GM04503 (cell line): ENCODE measurements at places on chromosomes 2 and 18.

DNA sequence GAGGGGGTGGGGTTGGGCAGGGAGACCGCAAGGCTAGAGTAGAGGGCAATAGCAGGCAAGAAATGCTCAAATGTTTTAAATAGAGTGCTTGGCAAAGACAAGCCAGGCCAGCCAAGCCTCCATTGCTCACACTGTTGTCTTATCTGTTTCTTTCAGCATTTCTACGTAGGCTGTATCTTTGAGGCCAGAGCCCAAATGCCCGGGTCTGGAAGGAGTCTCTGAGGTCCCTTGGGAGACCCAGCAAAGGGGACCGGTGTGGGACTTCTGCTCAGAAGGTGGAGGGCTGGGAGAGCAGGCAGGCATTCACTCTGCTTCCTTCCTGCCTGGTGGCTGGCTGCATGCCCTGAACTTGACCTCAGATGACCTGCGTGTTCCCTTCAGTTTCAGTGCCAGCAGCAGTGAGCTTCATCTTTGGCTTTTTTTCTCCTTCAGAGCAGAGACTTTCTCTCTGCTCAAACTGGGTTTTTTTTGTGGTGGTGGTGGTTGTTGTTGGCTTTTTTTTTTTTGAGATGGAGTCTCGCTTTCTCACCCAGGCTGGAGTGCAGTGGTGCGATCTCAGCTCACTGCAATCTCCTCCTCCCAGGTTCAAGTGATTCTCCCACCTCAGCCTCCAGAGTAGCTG lies 13.7 kb upstream of the TET3 start:
- no peak for DNase-seq

GRCh38 chr2:134146161-134146560 lies 107.7 kb upstream of the MGAT5 start:
- DNase-seq, result no peak

DNA sequence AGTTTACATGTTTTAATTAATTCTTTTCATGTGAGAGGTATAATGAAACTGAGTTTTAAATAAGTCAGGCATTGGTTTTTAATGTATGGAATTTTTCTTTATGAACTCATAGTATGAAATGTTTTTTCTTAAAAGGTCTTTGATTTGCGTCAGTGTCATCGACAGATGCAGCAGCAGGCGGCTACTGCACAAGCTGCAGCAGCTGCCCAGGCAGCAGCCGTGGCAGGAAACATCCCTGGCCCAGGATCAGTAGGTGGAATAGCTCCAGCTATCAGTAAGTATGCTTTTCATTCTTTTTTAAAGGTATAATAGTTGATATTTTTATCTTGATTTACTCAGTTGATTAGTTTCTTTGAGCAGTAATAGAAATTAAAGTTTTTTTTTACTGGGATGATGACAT lies 46.5 kb downstream of the SMAD4 start:
- no peak for DNase-seq

GRCh38 chr2:32290000-32290339 lies 12.3 kb downstream of the YIPF4 start:
- no peak for DNase-seq

DNA sequence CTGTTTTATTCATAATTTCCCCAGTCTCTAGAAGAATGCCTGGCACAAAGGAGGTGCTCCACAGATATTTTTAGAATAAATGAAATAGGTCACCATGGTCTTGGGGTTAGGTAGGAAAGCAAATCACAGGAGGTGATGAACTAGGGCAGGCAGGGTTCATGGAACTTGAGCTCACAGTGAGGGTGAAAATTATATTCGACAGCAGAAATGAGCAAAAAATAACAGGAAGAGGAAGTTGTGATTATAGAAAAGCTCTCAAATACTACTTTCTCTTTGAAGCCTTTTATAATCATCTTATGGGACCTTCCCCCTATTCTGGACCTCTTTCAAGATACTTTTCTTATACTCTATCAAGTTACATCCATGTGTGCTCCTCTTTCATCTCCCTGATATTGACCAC lies 4.5 kb upstream of the CREB1 start:
- DNase-seq, result no peak

- DNase-seq, result no peak
These were observed 61.3 kb downstream of the POLE4 start for GRCh38 chr2:75019790-75020189.

- no peak for DNase-seq
These were observed 48.3 kb upstream of the ASB1 start for GRCh38 chr2:238378230-238379095.

GRCh38 chr2:38496927-38497669 lies 105.6 kb downstream of the HNRNPLL start:
- no peak for DNase-seq

DNA sequence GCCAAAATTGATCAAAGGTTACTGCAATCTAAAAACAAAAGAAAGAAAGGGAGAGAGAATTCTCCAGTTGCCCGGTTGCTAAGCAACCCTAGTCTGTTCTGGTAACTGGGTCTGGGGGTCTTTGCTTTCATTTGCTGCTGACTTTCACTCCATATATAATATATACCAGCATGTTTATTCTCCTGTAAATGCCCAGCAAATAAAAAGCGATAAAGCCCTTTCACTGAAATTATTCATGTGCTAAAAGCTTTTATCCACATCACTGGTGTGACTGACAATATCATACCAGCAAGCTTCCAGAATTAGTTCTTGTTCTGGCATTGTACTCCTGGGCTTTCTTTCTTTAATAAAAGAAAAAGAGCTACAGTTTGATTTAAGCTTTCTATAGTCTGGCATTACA lies 75.5 kb upstream of the ST8SIA3 start:
- no peak for DNase-seq

DNA sequence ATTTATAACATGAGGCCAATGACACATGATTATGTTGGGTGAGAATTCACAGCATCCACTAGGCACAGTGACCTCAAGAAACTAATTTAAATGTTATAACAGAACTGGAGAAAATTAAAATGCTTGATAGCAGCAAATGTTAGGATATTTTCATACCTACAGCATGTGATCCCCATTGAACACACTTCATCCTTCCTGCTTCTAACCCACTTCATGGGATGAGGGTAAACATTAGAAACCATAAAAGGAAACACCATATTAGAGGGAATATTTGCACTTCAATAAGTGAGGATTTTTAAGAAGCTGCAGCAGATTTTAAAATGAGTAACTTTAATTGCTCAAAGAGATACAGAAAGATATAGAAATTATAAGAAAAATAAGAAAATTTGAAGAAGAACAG lies 117.1 kb downstream of the FSHR start:
- no peak for DNase-seq

- DNase-seq, result no peak
These were observed 12.0 kb downstream of the NEDD4L start for GRCh38 chr18:58055890-58056558.

DNA sequence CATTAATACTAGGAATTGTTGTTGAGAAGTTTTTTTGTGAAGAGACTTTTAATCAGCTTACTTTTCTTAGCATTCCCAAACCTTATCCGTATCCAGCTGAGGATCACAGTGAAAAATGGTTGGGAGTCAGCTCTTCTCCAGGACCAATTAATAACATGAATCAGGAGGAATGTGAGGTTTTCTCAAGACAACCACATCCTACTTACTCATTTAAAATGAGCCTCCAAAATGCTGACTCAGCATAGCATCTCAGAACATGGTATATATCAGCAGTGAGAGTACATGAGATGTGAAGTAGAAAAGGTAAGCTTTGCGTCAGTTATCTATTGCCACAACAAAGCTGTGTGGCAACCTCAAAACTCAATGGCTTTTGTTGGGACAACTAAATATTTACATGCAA lies 140.3 kb downstream of the NRP2 start:
- peak; percentile 32 for DNase-seq

- DNase-seq, result no peak
These were observed 319.5 kb upstream of the NXPH2 start for GRCh38 chr2:139099721-139100120.

GRCh38 chr18:23574611-23575308 lies 11.5 kb downstream of the NPC1 start:
- no peak for DNase-seq

GRCh38 chr2:234949762-234950434 lies 1.9 kb upstream of the SH3BP4 start:
- peak; percentile 96 for DNase-seq

DNA sequence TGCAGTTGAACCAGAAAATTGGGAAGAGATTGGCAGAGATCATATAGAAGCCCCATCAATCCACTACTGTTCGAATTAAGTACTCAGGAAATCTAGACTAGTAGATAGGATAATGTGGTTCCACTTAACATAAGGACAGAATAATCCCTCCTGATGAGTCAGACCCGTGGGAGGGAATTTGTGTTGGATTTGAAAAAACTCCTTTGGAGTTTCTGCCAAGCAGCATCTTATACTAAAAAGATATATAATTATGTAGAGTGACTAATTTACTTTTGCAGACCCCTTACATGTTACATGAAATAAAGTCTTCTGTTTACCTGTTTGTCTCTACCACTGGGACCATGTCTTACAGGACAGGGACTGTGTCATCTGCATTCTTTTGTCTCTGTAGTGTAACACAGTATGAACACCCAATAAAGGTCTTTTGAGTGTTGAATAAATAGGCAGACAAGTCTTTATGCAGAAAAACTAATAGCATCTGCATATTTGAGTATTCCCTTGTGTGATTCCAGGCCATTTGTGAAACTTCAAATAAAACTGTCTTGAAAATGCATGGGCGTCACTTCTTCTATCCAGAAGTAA lies 122.6 kb upstream of the DNAJC10 start:
- DNase-seq, result peak; percentile 38

GRCh38 chr2:127535422-127535901 lies at the start of gene MYO7B:
TSS of gene MYO7B (plus strand) at chr2:127535683. CDS start at chr2:127559723, 24,040 bp downstream.
- DNase-seq, result no peak
